CD4-positive, CD25-positive, alpha-beta regulatory T cell (primary cell): ENCODE measurements at places on chromosomes 5 and 9. TPM values are rescaled to one million over a fixed set of nuclear protein-coding genes. Genes with fewer than 3 reads are reported as not detected.

DNA sequence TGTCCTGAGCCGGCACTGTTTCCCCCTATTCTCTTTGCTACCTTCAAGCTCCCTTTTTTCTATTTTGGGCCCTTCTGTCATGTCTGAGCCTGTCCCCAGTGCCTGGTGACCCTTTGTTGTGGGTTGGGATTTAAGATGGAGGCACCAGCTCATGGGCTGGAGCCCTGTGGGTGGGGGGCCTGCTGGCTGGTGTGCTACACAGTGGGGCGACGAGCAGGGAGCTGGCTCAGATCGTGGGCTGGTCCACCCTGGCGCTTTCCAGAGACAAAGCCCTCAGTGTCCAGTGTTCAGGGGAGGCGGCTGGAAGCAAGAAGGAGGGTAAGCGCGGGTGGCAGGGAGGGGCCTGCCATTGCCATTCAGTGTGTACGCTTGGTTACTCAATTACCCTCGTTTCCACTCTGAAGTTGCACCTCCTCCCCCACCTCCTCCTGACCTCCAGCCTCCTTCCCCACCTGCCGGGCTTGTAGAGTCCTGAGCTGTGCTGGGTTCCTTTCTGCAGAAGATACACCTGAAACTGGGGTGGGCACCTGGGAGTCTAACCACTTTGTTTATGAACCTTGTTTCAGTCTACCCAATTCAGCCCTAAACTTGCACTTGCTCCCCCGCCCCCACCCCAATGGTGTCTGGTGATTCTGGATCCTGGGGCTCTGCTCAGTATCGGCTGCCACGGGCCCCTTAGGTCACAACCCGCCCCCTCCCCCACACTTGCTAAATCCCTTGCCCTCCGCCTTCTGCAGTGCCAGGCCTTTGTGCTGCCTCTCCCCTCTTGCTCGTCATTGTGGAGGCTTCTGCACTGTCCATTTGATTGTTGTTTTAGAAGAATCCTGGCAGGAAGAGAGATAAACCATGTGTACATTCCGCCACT, 49.9 kb downstream of the MVB12B start:
- no peaks in the 10 kb centered on the region for H3K4me1 ChIP-seq
- H3K27me3 ChIP-seq, result no peaks in the 10 kb centered on the region
- H3K4me3 ChIP-seq, result no peak overlapping the region
- DNase-seq, result no peak
- no peak overlapping the region for H3K27ac ChIP-seq

GRCh38 chr5:77633207-77633675, 5.3 kb downstream of the OTP start:
- no peaks in the 10 kb centered on the region for H3K36me3 ChIP-seq
- DNase-seq, result no peak
- H3K27ac ChIP-seq, result no peak overlapping the region
- peaks cover 68% of the 10 kb centered on the region for H3K27me3 ChIP-seq
- no peak overlapping the region for H3K4me3 ChIP-seq

DNA sequence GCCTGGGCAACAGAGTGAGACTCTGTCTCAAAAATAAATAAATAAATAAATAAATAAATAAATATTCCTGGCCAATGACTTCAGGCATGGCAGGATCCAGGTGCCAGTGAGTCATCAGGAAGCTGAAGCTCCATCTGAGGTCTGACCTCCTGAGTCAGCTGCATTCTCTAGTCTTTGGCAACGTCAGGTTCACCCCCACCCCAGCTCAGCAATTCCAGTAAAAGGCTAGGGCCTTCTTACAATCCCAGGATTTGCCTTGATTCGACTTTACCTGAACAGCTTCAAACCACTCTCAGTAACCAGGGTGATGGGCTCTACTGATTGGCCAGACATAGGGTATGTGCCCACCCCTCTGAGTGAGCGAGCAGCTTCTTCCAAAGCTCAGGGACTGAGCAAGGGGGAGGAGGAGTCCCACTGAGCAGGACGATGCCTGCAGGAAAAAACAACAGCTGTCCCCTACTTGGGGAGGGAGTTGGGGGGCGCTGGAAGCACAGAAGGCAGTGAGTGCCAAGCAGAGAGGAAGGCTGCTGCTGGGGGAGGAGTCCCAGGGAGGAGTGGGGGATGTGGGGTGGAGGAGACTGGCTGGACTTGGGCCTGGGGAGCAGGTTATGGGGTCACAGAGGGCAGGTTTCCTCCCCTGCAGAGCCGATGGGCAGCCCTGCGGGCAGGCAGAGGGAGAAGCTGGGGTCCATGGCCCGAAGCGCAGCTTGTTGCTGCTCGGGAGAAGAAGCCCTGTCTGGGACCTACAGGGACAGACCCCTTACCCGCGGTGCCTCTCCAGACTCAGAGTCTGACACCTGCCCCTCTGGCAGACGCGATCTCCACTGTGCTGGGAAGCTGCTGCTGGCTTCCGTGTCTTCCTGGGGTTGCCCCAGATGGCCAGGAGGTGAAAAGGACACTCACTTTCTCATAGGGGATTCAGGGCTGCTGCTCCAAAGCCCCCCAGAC, 25.9 kb upstream of the UNC5A start:
- H3K4me3 ChIP-seq, result no peak overlapping the region
- peaks cover 20% of the 10 kb centered on the region for H3K4me1 ChIP-seq
- H3K36me3 ChIP-seq, result no peaks in the 10 kb centered on the region
- no peaks in the 10 kb centered on the region for H3K27me3 ChIP-seq
- H3K27ac ChIP-seq, result no peak overlapping the region

- no peak overlapping the region for H3K27ac ChIP-seq
- no peaks in the 10 kb centered on the region for H3K36me3 ChIP-seq
- H3K4me1 ChIP-seq, result no peaks in the 10 kb centered on the region
- no peak for DNase-seq
- H3K27me3 ChIP-seq, result no peaks in the 10 kb centered on the region
- no peak overlapping the region for H3K4me3 ChIP-seq
Observed at GRCh38 chr5:166625210-166625865, 1666.1 kb upstream of the WWC1 start.

DNA sequence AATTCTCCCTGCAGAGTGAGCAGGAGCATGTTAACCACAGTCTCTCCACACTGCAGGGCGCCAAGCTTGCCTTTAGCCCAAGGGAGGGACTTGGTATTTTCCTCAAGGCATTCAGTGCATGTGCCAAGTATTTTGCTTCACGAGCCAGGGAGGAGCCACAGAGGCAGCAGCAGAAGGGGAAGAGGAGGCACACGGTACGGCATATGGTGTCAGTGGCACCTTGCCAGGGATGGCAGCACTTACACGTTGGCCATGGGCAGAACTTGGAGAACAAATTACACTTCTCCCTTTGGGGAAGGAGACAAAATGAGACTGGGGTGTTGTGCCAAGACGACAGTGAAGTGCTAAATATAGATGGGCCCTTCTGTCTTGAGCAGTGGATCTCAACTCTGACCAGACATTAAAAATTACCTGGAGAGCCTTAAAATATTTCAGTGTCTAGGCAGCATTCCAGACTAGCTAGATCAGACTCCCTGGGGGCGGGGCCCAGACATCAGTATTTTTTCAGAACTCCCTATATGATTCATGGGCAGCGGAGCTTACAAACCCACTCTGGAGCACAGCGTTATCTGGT, 155.8 kb downstream of the DRD1 start:
- no peaks in the 10 kb centered on the region for H3K27me3 ChIP-seq
- no peak for DNase-seq
- H3K4me1 ChIP-seq, result no peaks in the 10 kb centered on the region

DNA sequence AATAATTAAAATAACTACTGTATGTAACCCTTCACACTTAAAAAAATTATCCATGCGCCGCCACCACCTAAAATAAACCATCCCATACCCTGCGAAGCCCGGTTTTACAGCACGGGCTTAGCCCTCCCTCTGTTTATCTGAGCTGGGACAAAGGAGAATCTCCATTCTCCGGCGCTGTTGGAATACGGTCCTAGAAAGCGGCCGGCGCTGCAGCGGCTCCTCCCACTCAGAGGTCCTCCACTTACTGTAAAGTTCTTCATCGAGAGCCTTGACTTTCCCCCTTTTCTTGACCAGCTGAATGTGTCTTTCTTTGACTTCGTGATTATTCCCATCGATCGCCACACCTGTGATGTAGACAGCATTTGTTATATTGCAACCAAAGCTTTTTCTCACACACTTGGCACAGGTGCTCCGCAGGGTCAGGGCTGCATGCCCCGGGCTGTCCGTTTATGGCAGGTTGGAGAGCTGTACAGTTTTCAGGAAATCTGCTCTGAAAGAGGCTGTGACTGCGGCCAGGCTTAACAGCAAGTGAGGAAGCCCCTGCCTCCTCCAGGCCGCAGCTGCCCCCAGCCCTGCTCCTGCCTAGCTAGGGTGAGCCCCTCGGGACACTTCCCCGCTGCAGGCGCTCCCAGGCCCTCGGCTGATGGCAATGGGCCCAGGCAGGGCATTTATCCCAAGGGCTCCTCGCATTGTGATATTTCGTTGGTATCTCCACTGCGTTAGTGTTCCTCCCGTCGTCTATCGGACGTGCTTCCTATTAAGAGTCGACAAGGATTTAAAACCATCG, 16.7 kb downstream of the GFPT2 start:
- no peak for DNase-seq
- H3K4me3 ChIP-seq, result no peak overlapping the region
- no peaks in the 10 kb centered on the region for H3K4me1 ChIP-seq
- H3K36me3 ChIP-seq, result no peaks in the 10 kb centered on the region
- no peaks in the 10 kb centered on the region for H3K27me3 ChIP-seq

DNA sequence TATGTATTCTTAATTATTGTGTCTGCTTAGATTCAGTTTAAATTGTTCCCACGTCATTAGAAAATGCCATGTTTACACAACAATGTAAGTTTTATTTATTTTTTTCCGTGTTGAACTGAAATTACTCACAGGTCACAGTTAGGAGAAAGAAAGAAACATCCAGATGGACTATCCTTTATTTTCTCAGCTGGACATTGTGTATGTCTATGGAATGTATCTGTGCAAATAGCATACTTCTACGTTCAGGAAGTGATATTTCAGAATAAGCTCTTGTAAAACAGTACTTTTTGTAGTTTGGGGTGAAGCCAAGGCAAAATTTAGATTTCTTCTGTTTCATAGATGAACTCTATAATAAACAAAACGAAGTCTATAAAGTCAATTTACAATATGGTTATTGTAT, 249.0 kb upstream of the ZNF608 start:
- H3K27me3 ChIP-seq, result no peaks in the 10 kb centered on the region

- no peaks in the 10 kb centered on the region for H3K36me3 ChIP-seq
- no peak overlapping the region for H3K27ac ChIP-seq
- no peak overlapping the region for H3K4me3 ChIP-seq
- no peak for DNase-seq
- peaks cover 3% of the 10 kb centered on the region for H3K27me3 ChIP-seq
Observed at GRCh38 chr5:6439588-6440550, 8.8 kb upstream of the UBE2QL1 start.

- no peaks in the 10 kb centered on the region for H3K27me3 ChIP-seq
- no peak for DNase-seq
- no peaks in the 10 kb centered on the region for H3K4me1 ChIP-seq
- no peak overlapping the region for H3K4me3 ChIP-seq
- no peak overlapping the region for H3K27ac ChIP-seq
- H3K36me3 ChIP-seq, result no peaks in the 10 kb centered on the region
Observed at GRCh38 chr9:14278291-14278721, 35.6 kb downstream of the NFIB start.

- no peak overlapping the region for H3K27ac ChIP-seq
- H3K36me3 ChIP-seq, result peaks cover 13% of the 10 kb centered on the region
- no peaks in the 10 kb centered on the region for H3K27me3 ChIP-seq
- no peaks in the 10 kb centered on the region for H3K4me1 ChIP-seq
- H3K4me3 ChIP-seq, result no peak overlapping the region
Observed at GRCh38 chr9:96514108-96514799, 64.3 kb downstream of the HABP4 start.

DNA sequence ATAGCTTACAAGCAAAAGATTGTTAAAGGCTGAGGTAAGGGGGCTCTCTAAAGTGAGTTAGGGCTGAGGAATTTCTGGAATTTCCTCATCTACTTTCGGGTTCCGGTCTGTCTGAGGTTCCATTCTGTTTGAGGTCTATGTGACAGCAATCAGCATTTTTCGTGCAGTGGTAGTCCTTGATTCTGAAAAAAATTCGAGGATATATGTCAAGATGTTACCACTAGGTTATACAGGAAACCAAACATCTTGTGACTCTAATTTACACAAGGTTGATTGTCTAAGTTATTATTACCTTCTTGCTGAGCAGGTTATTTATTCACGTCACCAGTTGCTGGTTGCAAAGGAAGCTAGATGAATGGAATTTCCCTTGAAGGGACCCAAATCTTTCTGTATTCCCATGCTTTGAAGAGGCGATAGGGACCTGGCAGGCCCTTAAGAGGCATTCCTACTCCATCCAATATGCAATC, 35.2 kb downstream of the RLN2 start:
- no peak for DNase-seq
- no peaks in the 10 kb centered on the region for H3K4me1 ChIP-seq
- no peaks in the 10 kb centered on the region for H3K36me3 ChIP-seq
- no peaks in the 10 kb centered on the region for H3K27me3 ChIP-seq
- H3K4me3 ChIP-seq, result no peak overlapping the region
- H3K27ac ChIP-seq, result no peak overlapping the region

DNA sequence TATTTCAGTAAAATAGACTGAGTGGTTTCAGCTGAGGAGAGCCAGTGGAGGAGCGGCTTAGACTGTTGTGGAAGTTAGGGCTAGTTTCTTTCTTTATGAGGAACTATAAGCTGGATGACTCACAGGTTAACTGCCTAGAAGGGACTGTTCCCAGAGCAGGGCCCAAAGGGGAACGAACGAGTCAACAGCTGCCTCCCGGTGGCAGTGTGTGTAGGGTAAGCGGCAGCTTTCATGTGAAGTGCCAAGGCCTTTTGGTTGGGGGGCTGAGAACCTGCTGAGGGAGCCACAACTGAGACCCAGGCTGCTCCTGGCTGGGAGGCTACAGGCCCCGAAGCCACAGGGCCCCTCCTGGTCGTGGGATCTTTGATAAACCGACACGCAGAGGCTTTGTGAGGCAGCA, 7.0 kb downstream of the SQSTM1 start:
- H3K4me1 ChIP-seq, result peaks cover 5% of the 10 kb centered on the region
- peaks cover 81% of the 10 kb centered on the region for H3K36me3 ChIP-seq
- H3K27ac ChIP-seq, result peak overlapping the region; percentile 8
- H3K27me3 ChIP-seq, result no peaks in the 10 kb centered on the region
- DNase-seq, result no peak

DNA sequence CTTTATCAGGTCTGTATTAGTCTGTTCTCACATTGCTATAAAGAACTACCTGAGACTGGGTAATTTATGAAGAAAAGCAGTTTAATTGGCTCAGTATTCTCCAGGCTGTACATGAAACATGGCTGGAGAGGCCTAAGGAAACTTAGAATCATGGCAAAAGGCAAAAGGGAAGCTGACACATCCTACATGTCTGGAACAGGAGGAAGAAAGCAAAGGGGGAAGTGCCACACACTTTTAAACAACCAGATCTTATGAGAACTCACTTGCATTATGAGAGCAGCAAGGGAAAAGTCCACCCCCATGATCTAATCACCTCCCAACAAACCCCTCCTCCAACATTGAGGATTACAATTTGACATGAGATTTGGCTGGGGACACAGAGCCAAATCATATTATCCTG, 132.1 kb downstream of the PCSK1 start:
- DNase-seq, result no peak
- no peaks in the 10 kb centered on the region for H3K36me3 ChIP-seq
- H3K4me1 ChIP-seq, result no peaks in the 10 kb centered on the region

GRCh38 chr9:121735793-121736770, 84.6 kb downstream of the DAB2IP start:
- DNase-seq, result no peak
- H3K36me3 ChIP-seq, result no peaks in the 10 kb centered on the region
- no peaks in the 10 kb centered on the region for H3K4me1 ChIP-seq
- peaks cover 4% of the 10 kb centered on the region for H3K27me3 ChIP-seq

Gene CCDC192
- not detected for total RNA-seq

Gene TNFSF8
- total RNA-seq, result 47.3 TPM

Gene TRPM3
- total RNA-seq, result not detected

Gene DBH
- 0.12 TPM for total RNA-seq

Gene GRM6
- not detected for total RNA-seq

Gene CXXC5
- 4.6 TPM for total RNA-seq

Gene ZFR
- 63.6 TPM for total RNA-seq

Gene NMUR2
- not detected for total RNA-seq
